ENCODE measurements at places on chromosomes 2 and 18.

DNA sequence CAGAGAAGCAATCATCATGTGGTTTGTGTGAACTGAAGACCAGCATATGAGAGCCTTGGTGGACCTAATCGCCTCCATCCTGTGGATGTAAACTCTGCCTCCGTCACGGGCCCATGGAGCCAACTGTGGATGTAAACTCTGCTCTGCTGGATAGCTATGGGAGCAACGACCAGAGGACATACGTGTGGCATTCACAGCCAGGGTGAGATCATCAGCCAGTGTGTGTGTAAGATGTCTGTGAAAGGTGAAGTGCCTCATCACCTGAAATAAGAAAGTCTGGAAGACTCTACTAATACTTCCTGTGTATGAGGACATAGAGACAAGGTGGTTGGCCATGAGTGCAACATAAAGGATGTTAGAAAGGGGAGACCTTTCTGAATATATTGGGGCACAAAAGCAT is 63.5 kb downstream of the CYB5A start:
- DNase-seq = no peak

GRCh38 chr2:207409517-207409916 is 120.2 kb upstream of the CREB1 start:
- DNase-seq = no peak

- DNase-seq = peak; percentile 79
These were observed 146.3 kb downstream of the WDSUB1 start for GRCh38 chr2:159140070-159140769.

- peak; percentile 100 for DNase-seq
These were observed 173.9 kb upstream of the PID1 start for GRCh38 chr2:229445019-229445418.

DNA sequence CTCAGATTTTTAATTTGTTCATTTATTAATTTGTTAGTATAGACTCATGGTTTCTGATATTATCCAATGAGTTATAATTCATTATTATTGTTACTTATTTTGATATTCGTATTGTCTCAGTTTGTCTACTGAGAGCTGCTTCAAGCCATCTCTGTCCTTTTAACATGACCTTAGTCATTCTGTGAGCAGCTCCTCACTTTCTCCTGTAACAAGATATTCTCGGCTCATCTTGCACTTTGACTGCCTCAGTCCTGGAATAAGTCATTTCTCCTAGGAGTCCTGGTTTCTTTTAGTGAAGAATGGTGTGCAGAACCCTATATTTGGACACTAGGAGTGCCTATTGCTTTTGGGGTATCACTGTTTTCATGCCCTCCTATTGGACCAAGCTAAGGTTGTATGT is 13.2 kb downstream of the ASB1 start:
- DNase-seq = peak; percentile 44

DNA sequence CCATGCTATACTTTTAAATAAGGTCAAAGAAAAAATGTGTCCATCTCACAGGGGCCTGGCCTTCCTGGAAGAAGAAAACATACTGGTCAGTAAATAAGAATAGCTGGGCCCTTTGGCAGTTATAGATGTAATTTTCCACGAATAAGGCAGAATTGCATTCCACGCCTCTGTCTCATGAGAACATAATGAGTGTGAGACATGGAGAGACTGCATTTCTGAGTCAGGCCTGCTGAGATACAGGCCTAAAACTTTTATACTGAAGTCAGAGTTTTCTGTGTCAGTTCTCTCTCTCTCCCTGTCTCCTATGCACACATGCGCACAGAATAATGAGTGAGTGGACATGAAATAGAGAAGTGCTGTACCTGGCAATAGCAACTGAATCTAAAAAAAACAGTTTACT is 20.4 kb upstream of the IL1R1 start:
- peak; percentile 96 for DNase-seq

- peak; percentile 93 for DNase-seq
These were observed at the start of gene TMEM17 for GRCh38 chr2:62505750-62506420. TMEM17 (minus strand) TSS chr2:62506195; CDS start chr2:62506129, 66 bp downstream.

DNA sequence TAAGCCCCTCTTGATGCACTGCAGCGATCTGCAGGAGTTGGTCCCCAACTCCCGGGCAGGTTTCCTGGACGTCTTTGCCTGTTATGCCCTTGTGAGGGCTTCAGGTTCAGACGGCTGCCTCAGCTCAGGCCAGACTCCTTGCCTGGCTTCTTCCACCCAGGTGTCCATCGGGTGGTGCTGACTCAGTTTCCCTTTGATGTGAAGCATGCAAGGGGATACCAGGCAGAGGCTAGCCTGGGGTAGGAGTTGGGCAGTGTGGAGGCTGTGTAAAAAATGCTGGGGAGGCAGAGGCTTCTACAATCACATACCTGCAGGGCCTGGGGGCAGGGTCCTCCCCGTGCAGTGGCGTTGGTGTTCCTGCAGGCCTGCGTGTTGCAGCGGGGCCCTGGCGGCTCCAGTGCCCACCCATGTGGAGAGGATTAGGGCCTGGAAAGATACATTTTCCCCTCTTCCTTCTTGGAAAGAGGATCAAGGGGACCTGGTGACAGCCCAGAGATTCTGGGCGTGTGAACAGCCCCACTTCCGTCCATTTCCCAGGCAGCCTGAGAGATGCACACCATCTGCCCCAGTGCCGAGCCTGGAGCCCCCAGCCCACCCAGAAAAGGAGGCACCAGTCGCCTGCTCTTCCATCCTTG is 338.3 kb downstream of the DYSF start:
- DNase-seq = no peak

DNA sequence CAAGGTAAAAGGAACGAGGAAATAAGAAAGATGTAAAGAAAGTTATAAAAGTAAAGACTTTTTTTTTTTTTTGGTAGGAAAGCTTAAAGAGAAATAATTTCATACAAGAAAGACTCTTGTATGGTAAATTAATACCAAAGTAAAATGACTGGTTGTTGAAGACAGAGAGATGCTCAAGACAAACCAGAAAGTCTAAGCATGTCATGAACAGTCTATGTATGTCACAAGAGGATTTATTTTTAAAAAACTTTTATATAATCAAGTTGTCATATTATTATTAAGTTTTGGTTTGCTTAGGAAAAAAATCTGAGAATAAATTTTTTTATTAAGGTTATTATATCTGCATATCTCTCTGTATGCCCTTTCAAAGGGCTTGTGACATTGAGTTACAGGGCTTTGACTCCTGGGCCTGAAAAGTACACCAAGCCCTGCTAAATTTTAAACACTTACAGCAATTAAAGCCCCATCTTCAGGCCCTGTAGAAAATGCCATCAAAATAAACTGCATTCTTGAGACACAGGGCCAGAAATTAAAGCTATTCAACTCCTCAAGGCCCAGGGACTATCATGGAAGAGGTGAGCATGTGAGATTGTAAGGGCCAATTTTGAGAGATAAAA is 10.9 kb upstream of the SGPP2 start:
- DNase-seq = no peak

- DNase-seq = no peak
These were observed 13.5 kb downstream of the SIX3 start for GRCh38 chr2:44954889-44955592.

DNA sequence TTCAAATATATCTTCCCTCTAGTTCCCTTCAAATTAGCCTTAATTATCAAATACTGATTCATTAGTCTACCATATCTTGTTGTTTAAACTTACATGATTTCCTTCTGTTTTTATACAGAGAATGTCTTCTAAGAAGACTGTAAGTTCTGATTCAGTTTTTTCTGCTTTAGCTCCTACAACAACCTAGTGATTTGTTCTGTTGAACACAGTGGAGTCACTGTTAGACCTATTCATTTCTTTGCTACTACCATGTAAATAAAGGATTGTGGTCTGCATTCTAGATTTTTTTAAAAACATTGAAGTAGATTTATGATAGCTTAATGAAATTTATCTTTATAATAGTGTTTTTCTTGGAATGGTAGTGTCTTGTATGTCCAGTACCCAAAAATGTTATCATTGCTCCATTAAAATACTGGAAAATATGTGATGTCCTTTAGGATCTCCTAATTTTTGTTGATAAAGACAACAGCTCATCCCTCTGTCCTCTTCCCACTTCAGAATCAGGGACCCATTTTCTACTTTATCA is 146.4 kb downstream of the MBD5 start:
- no peak for DNase-seq

DNA sequence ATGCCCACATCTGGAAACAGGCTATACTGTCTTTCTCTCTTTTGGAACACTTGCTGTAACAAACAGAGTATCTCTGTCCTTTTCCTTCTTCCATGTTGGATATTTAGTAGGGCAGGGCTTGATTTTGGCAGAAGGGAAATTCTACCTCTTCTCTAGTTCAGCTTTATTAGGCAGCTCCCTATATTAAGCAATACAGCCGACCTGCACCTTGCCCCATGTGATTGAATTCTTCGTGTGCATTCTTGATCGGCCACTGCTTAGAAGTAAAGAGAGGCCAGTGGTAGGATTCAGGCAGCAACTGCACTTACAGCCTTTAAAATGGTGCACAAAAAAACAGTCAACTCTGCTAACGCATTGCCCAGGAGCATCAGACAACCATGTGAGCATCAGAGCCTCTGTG is 31.3 kb upstream of the FIGN start:
- DNase-seq = no peak

DNA sequence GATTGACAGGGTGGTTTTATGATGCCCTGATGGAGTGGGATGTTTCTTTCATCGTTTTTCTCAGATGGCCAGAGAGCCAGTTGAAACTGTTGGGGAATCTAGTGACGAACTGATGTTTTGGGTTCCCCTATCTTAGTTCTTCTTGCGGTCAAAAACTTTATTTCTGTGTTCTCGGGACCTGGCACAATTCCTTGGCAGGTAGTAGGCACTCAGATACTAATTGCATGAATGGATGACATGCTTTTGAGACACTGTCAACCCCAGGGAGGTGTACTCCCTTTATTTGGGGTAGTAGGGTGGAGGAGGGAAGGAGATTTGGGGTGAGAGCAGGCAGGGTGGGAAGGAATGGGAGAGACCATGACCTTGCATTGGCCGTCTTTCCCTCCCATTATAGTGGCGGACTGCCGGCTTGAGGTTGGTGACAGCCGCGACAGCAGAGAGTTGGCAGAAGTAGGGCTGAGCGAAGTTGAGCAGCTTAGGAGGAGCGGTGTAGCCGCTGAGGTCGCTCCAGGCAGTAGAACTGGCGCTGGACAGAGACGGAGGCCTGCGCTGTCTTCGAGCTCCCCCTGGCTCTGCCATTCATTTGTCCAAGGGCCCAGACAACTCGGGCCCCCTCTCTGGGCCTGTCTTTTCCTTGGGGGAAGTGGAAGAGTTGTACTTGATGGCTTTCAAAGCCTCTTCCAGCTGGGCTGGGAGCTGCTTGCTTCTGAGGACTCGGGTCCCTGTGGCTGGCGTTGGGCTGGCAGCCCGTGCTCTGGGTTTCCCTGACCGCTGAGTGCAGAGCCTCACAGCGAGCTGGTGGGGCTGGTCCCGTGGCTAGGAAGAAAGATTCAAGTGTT is 2.6 kb downstream of the TET3 start:
- DNase-seq = no peak

- peak; percentile 28 for DNase-seq
These were observed 217.5 kb downstream of the CAMKMT start for GRCh38 chr2:44579115-44579836.

GRCh38 chr2:200025717-200026116 is 70.3 kb downstream of the MAIP1 start:
- no peak for DNase-seq

- DNase-seq = no peak
These were observed 886.7 kb downstream of the SUCLG1 start for GRCh38 chr2:83572400-83572799.

DNA sequence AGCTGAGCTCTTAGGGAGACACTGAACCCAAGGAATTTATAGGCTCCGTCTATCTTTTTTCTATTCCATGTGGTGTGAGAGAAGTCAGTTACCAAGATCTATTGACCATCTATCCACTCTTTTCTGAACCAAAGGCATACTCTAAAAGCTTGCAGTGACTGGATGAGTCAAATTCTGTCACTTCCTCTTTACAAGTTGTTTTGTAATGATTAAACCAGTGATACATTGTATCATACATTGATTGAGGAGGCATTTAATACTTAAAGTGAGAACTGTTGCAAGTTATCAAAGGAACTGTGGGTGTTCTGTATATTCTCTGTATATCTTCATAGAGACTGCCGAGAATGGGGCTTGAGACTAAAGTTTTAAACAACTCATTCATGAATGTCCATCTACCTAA is 188.8 kb downstream of the CAMKMT start:
- DNase-seq = peak; percentile 32

GRCh38 chr2:29921560-29921915 is at the start of gene ALK:
ALK (minus strand) TSS chr2:29921586; CDS start chr2:29920659, 927 bp downstream.
- peak; percentile 73 for DNase-seq

DNA sequence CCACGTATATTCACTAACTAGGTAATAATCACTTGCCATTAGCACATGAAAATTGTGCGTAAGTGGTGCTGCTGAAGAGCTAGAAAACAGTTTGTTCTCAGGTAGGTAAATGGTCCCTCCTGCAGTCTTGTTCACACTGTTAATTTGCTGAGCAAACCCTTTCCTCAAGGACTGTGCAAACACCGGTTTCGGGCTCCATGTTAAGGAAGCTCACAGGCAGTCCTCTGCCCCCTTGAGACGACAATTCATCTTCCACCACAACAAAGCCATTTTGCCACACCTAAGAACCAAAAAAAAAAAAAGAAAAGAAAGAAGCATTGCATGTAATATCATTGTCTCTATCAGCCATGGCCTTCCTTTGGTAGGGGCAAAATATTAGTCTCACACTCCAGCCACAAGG is 193.9 kb downstream of the BCL11A start:
- no peak for DNase-seq

DNA sequence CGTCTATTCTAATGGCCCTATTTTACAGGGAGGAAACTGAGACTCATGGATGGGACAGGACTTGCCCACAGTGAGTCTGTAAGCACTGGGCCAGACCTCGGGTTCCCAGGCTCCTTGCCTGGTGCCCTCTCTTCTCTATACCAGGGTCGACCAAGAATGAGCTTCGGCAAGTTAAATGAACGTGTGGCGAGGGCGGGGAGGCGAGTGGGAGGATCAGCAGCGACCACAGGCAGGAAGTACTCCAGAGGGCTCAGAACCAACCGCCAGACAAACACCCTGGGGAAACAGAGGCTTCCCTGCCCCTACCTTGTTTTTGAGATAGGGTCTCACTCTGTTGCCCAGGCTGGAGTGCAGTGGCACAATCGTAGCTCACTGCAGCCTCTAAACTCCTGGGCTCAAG is 177.7 kb upstream of the SMAD2 start:
- no peak for DNase-seq

GRCh38 chr2:132758995-132759394 is 89.0 kb upstream of the LYPD1 start:
- no peak for DNase-seq

Data from fibroblast of mammary gland (primary cell).